ENCODE measurements at places on chromosomes 6 and 20.

DNA sequence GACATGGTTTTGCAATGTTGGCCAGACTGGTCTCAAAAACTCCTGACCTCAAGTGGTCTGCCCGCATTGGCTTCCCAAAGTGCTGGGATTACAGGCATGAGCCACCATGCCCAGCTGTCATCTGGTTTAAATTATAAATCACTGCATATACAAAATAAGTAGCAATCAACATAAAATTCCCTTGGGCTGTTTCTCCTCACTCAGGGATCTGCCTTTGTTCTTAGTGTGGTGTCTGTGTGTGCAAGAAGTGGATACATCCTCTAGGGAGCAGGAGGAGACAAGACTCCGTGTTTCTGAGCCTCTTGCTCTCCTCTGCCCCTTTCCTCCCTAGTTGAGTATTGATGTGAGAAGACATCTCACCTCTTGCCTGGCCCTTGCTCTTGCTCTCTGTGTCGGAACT, 65.2 kb upstream of the ADGRF4 start:
- no peak for DNase-seq

- DNase-seq = no peak
Measured at GRCh38 chr6:85436939-85437495, 12.9 kb upstream of the NT5E start.

DNA sequence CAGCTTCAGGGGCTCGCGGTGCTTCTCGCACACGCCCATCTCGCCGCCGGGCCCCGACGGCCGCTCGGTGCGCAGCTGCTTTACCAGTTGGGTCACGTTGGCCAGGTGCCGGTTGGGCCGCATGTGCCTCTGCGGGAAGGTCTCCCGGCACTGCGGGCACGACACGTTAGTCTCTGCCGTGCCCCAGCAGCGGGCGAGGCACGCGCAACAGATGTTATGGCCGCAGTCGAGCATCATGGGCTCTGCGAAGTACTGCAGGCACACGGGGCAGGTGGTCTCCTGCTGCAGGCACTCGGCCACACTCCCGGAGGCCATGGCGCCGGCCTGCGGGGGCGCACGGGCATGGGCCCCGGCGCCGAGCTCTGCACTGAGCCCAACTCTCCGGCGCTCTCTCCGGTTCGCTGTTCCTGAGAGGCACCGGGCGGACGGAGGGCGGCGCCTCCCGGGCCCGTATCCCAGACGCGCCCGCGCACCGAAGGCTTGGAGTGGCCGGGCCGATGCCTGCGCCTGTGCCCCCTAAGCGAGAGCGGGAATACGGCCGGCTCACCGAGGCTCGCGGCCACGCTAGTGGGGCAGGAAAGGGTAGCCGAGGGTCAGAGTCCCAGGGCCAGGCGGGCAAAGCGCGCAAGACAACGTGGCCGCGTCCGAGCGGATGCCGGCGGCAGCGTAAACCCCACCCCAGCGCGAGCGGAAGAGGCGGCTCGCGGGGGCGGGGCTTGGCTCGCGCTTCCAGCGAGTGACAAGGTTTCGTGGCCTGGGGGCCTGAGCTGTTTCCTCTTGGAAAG, at the start of gene TRIM27:
Gene TRIM27, minus strand, starts transcription at position 668 of the 785 bp plus-strand sequence. Its CDS starts 353 bp downstream, at position 315.
- DNase-seq = peak; percentile 85

- no peak for DNase-seq
Measured at GRCh38 chr20:19940988-19941460, 76.1 kb upstream of the NAA20 start.

DNA sequence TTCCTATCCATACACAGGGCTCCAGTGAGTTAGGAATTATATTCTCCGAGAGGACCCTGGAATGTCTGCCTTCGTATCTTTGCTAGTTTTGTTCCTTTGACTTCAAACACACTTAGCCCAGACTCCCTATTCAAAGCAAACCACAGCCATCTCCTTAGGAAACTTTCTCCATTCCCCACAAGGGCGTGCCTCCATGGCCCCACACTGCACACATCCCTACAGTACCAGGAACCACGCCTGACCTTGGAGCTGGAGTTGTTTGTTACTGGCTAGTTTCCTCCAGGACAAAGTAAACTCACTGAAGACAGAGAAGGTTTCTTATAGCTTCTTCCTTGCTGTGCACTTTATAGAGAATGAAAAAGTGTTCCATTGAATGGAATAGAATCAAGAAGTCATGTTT, 412.8 kb upstream of the AGPAT4 start:
- DNase-seq = no peak

DNA sequence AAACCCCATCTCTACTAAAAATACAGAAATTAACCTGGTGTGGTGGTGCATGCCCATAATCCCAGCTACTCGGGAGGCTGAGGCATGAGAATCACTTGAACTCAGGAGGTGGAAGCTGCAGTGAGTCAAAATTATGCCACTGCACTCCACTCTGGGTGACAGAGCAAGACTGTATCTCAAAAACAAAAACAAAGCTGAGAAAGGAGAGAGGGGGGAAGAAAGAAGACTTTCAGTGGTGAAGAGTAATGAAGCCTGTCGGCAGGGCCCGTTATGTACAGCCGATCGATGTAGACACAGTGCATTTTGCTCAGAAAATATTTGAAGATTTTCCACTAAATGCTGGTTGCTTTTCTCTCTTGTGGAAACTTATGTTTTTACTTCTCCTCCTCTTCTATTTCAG, 13.8 kb downstream of the VAPB start:
- DNase-seq = no peak

DNA sequence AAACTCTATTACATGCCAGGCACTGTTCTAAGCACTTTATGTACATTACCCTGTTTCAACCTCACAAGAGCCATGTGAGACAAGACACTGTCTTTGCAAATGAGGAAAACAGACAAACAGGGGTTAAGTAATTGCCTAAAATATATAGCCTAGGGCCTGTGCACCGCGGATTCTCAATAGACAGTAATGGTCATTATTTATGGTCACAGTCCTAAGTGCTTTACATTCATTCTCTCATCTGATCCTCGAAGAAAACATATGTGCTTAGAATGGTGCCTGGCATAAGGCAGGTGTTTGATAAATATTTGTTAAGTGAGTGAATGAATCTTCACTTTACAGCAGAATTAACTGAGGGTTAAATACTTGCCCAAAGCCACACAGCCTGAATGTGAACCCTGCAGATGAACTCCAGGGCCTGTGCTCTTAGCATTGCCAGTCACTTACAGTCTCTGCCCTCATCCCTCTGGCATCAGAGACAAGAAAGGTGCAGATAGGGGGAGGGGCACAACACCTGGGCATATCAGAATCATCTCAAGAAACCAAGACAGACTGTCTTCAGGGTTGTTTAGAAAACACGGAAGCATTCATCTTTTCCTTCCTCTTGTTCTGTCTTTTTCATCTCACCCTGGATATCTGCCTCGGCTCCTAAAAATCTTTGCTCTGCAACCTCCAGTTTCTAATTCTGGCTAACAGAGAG, 92.8 kb upstream of the SASH1 start:
- DNase-seq = no peak

GRCh38 chr6:122400462-122401089, 1.1 kb downstream of the HSF2 start:
- no peak for DNase-seq

GRCh38 chr20:56953048-56953586, 313.3 kb downstream of the BMP7 start:
- no peak for DNase-seq

GRCh38 chr6:165685302-165685701, 22.3 kb upstream of the PDE10A start:
- DNase-seq = no peak

- no peak for DNase-seq
Measured at GRCh38 chr20:1183153-1183552, 1.6 kb downstream of the TMEM74B start.

- no peak for DNase-seq
Measured at GRCh38 chr6:80959034-80959433, 793.4 kb downstream of the TENT5A start.

DNA sequence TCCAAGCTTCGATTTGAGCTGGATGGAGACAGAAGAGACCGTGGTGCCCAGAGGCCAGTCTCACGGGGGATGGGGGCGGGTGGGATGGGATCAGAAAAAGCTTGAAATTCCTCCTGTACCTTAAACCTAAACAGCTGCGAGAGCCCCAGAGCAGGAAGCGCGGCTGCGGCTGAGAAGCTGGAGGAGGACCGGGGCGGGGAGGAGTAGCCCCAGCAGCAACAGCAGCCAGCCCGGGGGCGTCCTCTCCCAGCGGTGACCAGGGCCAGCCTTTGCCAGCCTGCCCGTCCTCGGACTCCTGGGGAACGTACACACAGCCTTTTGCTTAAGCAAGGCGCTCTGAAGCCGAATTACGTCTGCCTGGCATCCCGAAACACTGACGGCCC, 17.4 kb upstream of the PRDM13 start:
- DNase-seq = no peak

All from astrocyte of the spinal cord (primary cell).